Mesangial cell (primary cell): ENCODE measurements at places on chromosomes 2 and 18. TPM values are rescaled to one million over a fixed set of nuclear protein-coding genes. Genes with fewer than 3 reads are reported as not detected.

Gene LRRTM4
- 0.51 TPM in 1 of 2 replicates, not detected in the other for total RNA-seq

Gene SNORC
- total RNA-seq: 1.5 TPM in 1 of 2 replicates, not detected in the other

Gene CXCR2
- total RNA-seq: not detected in 2 replicates

Gene AQP12B
- total RNA-seq: not detected in 2 replicates

Gene UGT1A6
- 0.65 and 7.6 TPM in 2 replicates for total RNA-seq

Gene GLI2
- total RNA-seq: 17.1 and 25.5 TPM in 2 replicates

Gene MOGAT1
- not detected in 2 replicates for total RNA-seq

Gene PARD6G
- total RNA-seq: 3.7 and 5.3 TPM in 2 replicates

Gene TNFAIP6
- 0.38 and 1.1 TPM in 2 replicates for total RNA-seq

Gene REG3A
- not detected in 2 replicates for total RNA-seq

Gene MEIS1
- total RNA-seq: 7.7 and 12.8 TPM in 2 replicates

Gene GALNT13
- 0.33 and 0.38 TPM in 2 replicates for total RNA-seq

Gene MGAT4A
- total RNA-seq: 0.49 and 2.8 TPM in 2 replicates
